ENCODE measurements at places on chromosomes 5 and 9.
A peak's percentile ranks its signal among the peaks of the same experiment; 100 is the strongest.

- no peak for DNase-seq
Measured at GRCh38 chr5:74201334-74202081, 439.0 kb downstream of the ENC1 start.

DNA sequence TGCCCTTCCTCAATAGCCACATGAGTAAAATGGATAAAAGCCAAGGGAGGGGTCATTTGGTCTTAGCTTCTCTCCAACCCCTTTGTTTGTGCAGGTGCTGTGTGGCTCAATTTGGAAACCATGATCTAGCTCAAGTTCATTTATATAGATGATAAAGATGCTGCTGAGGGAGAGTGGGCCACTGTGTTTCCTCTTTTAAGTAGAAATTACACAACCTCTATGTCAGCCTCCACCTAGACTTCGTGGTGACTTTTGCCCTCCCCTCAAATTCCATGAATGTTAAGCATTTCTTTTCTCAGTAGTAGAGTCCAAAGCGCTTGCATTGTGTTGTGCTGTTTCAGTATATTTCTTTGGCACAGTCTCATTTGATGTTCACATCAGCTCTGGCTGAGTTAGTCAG lies 241.4 kb downstream of the ARHGAP26 start:
- DNase-seq, result no peak

GRCh38 chr5:128674837-128675446 lies 136.9 kb upstream of the FBN2 start:
- peak; percentile 23 for DNase-seq

DNA sequence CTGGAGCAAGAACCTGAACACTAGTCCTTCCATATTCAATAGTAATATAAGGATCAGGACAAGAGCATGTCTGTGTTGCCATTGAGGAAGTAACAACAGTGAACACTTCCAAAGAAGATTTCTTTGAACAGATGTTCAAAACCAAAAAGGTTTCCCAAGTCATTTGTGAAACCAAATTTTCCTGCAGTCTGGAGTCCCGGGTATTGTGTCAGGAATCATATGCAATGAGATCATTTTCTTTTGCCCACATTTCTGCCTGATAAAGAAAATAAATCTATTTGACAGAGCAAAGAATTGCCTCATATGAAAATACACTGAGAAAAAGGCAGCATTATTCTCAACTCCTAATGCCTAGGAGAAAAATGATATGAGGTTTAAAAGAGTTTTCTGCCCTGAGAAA lies 151.7 kb downstream of the SNX18 start:
- no peak for DNase-seq

DNA sequence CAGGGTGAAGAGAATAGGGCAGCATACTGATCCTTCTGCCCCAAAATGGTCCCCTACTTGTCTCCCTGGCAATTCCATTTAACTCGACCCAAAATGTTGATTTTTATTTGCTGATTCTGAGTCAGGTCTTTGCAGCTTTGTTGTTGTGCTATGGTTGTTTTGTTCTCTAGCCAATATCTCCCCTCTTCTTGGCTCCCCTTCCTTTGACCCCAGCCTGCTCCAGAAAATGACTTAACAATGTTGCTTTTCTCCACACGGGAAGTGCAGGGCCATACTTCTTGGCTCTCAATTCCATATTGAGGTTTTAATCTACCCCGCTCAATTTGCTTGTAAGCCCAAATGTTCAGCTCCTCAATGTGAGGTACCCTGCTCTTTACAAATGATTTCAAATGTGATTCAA lies 330.0 kb downstream of the RASEF start:
- DNase-seq, result no peak

GRCh38 chr9:4491626-4491975 lies 1.3 kb downstream of the SLC1A1 start:
- no peak for DNase-seq

GRCh38 chr5:128749136-128749898 lies 211.3 kb upstream of the FBN2 start:
- DNase-seq, result no peak

DNA sequence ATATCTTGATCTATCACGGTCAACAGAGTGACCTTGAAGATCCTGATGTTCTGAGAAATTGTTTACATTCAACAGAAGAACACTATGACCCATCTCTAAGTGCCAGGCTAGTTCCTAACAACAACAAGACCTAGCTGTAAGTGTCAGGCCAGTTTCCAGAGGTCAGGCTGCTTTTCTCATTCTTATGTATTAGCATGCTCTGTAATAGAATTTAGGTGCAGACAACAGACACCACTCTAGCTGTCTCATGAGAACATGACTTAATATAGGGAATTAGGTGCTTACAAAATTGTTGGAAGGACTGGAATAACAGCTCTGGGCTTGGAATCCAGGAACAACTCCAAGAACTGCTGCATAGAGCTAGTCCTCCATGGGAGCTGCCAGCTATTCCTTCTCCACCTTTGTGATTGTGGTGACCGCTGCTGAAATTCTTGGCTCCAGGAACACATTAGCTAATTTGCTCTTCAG lies 138.7 kb downstream of the SNX18 start:
- DNase-seq, result no peak

- no peak for DNase-seq
Measured at GRCh38 chr9:124752967-124753366, 18.1 kb downstream of the NR6A1 start.

GRCh38 chr5:143534761-143535154 lies 131.3 kb upstream of the NR3C1 start:
- DNase-seq, result no peak

DNA sequence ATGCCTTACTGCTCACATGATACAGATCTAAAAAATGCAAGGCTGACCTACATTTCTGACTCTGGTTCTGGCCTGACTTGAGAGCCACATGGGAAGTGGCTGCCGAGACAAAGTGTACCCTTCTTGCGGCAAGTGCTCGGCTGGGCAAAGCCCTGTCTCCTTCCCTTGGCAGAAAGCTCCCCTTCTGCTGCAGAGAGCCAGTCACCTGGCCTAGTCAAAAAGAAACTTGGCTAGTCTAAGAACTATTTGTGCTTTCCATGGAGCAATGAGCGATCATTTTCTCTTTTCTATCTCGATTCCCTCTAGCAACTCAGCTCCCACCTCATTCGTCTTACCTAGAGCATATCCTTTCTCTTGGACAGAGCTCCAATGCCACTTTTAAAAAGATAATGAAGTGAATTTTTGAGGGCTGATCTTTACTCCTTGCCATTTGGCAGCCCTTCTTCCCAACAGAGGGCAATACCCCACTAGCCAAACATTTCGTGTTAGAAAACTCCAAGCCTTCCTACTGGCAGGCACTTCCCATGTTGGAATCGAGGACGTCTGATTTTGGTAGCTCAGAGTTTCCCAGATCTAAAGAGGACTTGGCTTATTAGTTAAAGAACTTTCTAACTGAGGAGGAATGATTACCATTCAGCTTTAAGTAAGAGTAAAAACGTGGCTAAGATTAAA lies 108.1 kb upstream of the PRRC1 start:
- no peak for DNase-seq

DNA sequence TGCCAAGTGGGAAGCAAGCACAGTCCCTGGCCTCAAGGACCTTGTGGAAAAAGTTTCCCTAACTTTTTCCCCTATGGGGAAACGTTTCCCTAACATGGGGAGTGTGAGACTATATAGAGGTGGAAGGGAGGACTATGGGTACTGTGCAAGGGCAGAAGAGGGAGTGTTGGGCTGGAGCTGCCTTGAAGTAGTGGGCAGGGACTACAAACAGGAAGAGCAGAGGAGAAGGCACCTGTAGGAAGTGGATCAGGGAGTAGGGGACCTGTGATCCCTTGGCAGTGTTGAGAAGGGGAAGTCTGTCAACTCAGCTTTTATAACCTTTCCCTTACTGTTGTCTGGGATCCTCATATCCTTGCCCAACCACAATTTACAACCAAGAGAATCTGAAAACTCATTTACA lies 1.4 kb downstream of the CMYA5 start:
- no peak for DNase-seq

DNA sequence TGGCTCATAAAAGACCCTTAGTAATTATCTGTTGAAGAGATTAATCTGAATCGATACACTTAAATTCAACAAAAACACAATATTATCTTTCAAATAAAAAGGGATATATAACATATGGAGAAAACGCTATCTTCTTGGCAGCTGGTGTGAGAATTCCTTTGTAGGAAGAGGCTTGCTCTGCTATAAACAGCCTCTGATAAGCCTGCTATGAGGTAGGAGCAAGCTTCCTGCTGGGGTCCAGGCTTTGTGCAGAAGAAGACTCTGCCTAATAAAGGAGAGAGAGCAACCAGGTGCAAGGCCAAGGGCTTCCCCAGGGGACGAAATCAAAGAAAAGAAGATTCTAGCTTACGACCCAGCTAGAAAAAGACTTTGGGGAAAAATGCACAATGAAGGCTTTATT lies 43.3 kb upstream of the SSBP2 start:
- no peak for DNase-seq

- DNase-seq, result no peak
Measured at GRCh38 chr5:31194468-31194813, 955 bp downstream of the CDH6 start.

DNA sequence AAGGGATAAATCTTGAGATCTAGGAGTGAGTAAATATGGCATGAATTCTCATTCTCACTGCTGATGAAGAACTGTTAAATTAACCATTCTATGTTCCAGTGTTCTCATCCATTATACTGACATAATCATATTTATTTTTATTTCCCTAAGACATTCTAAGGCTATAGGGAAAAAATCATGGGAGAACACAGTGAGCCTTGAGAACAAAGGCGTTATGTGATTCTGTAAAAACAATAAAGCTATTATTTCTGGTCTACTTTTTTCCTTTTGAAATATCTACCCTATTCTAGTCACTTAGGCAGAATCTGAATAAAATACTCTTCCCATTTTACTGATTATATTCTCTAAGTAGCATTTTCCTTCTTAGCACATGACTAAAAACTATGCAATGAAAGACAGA lies 155.7 kb upstream of the ADAMTS16 start:
- DNase-seq, result no peak

DNA sequence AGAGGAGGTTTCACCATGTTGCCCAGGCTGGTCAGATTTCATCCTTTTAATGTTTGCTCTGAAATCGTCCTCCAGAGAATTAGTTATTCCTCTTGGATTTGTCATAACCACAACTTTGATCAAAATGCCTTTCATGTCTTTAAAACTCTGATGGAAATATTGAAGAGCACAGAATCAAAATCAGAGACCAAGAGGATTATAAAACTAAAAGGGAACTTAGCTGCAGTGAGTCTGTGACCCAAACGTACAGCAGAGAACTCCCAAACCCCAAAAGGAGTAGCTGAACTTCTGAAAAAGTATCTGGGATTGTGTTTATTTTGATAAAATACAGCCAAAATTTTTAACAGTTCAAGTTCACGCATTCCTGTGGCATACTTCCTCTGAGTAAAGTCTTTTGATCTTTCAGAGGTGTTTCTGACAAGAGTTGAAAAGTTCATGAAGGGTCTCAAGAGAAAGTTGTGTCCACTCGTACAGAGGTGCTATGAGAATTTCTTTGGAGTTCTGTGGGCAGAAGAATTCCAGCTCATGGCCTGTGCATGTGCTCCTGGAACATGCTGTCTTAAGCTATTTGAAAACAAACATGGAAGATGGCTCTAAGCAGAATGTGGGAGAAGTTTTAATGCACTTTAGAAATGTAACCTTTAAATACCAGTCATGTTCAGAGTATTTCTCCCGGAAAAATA lies 124.0 kb downstream of the ESM1 start:
- no peak for DNase-seq

DNA sequence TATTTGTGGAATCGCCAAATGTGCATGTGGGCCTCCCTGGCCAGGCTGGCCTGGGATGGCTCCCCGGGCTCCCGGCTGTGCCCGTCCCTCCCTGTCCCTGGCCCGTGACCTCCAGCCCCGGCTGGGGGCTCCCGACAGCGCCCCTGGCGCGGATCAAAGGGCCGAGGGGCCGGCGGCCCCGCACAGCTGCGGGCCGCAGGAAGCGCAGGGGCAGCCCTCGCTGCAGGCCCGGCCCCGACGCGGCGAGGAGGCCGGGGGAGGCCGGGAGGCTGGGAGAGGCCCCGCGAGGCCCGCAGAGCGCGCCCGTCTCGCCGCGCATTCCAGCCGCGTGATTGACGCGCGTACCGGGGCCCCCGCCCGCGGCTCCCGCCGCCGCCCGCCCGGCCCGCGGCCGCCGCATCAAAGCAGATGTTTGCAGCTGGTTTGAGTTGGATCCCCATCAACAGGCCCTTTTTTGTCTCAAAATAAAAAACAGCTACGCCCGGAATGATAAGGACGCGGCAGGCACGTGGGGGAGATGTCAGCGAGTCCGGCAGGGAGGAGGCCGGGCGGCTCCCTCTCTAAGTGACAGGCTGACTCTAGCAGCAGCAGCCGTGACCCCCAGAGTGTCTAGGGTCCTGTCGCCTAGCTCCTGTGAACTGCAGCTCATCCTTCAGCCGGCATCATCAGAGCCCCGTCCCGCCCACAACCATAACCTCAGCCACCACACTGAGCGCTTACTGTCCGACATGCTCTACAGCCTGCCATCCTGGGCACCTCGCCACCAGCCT lies 69.4 kb downstream of the LMX1B start:
- no peak for DNase-seq

DNA sequence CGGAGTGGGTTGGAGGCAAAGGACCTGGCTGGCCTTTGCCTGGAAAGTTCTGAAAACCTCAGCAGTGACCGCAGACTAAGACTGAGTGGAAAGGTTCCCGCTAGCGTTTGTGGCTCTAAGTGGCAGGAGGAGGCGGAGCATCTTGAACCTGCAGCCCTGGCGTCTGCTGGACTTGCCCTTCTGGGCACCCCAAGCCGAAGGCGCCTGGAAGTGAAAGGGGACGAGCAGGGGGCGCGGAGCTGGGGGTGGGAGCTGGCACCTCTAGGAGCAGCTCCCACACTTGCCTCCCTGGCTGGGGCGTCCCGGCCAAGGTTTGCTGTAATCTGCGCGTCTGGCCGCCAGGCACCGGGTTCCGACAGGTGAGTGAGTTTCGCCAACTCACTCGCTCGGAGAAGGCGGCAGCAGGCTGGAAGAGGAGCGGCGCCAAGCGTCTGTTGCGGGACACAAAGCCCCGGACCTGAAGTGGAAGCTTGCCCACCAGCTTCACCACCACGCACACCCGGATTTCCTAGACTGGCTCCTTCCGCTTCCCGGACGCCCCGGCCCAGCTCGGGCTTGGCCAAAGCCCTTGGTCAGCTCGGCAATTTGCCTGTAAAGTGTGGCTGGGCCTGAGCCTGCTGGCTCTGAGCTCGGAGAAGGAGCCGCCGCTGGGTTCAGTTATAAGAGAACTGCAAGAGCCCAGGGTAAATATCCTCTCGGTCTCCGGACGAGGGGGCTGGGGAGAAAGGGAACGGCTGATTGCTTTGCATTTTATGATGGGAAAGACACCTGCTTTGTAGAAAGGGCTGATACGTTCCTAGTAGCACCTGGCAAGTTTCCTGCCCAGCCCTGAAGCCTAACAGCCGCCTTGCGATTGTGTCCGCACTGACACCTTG lies at the start of gene GNA14:
TSS of gene GNA14 (minus strand) at position 89 of the 875 bp plus-strand sequence. CDS start 529 bp downstream, outside the sequence.
- DNase-seq, result no peak

GRCh38 chr9:91274949-91275492 lies 86.7 kb downstream of the AUH start:
- DNase-seq, result no peak

GRCh38 chr5:139631520-139632165 lies 16.5 kb upstream of the CXXC5 start:
- DNase-seq, result no peak

GRCh38 chr5:178094345-178094744 lies 19.0 kb upstream of the N4BP3 start:
- peak; percentile 57 for DNase-seq
